ENCODE measurements at places on chromosomes 16 and 17. TPM values are rescaled to one million over a fixed set of nuclear protein-coding genes. Genes with fewer than 3 reads are reported as not detected.

The TPSD1 gene
- total RNA-seq = 20.8 TPM

The RGS11 gene
- 32.6 TPM for total RNA-seq

- DNase-seq = no peak
- H3K36me3 ChIP-seq = no peaks in the 10 kb centered on the region
- no peak overlapping the region for H3K4me3 ChIP-seq
- no peaks in the 10 kb centered on the region for H3K4me1 ChIP-seq
- no peaks in the 10 kb centered on the region for H3K27me3 ChIP-seq
Measured at GRCh38 chr16:4347765-4348509, 3.2 kb downstream of the PAM16 start.

GRCh38 chr16:11105038-11105903, 150.7 kb downstream of the SOCS1 start:
- DNase-seq = peak; percentile 79
- peak overlapping the region; percentile 83 for H3K27ac ChIP-seq
- no peak overlapping the region for H3K4me3 ChIP-seq
- H3K27me3 ChIP-seq = no peaks in the 10 kb centered on the region
- peaks cover 26% of the 10 kb centered on the region for H3K4me1 ChIP-seq
